ENCODE measurements at places on chromosomes 1 and 21.

- no peak for DNase-seq
These were observed 148.3 kb downstream of the C1orf94 start for GRCh38 chr1:34324879-34325440.

GRCh38 chr1:66352792-66353191 lies 181.2 kb upstream of the SGIP1 start:
- DNase-seq = no peak

GRCh38 chr1:246291127-246291526 lies 216.0 kb downstream of the SMYD3 start:
- no peak for DNase-seq

DNA sequence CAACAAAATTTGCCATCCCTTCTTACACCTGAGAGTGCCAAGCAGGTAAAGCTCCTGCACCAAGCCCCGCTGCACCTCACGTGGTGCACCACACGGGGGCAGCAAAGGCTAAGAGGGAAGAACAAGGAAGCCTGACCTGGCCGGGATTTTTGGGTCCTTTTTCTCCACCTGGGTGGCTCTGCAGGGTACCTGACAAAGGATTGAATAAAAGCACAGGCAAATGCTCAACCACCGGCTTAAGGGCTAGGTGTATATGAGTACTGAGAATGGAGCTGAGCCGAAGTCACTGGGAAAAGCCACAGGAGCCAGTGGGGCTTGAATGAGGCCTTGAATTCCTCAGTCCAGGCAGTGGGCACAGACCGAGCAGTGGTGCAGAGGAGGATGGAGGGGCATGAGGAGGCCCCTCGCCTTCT lies 36.4 kb downstream of the ZNF697 start:
- no peak for DNase-seq

GRCh38 chr1:183812128-183812527 lies 7.2 kb downstream of the RGL1 start:
- DNase-seq = no peak

GRCh38 chr1:30735668-30736498 lies 12.5 kb upstream of the MATN1 start:
- no peak for DNase-seq

GRCh38 chr1:224196813-224197600 lies 14.0 kb downstream of the DEGS1 start:
- no peak for DNase-seq

- no peak for DNase-seq
These were observed 14.9 kb upstream of the APP start for GRCh38 chr21:26185446-26185845.

GRCh38 chr1:222138095-222138494 lies 396.2 kb upstream of the DUSP10 start:
- DNase-seq = no peak

DNA sequence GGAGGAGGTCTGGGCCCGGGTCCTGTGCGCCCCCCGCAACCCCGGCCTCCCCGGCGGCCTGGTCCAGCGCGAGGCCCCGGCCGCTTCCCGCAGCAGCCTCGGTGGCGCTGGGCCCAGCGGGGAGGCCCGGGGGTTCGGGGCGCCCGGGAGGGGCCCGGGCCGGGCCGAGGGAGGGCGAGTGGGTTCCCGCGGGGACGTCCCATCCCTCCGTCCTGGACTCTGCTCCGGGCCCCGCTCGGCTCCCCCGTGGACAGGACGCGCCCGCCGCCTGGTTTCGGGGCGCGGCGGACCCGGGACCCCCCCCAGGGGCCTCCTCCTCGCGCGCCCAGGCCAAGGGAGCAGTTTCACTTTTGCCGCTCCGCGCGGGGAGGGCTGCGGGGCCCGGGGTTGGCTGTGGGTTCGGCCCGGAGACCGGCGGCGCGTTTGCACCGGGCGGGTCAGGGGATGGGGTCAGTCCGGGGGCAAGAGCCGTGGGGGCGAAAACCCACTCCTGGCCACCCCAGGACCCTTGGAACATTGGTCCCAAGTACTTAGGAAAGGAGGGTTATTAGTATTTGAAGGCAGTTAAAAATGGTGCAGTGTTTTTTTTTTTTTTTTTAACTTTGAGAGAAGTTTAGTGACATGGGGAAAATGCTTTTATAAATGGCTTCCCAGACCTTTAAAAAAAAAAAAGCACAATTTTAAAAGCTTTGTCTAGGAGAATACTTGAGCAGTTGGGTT lies 677 bp downstream of the AGPAT3 start:
- DNase-seq = no peak

Measured in GM12878 (cell line).